ENCODE measurements at places on chromosomes 4 and X.

GRCh38 chrX:1316527-1316926 lies 20.1 kb upstream of the IL3RA start:
- DNase-seq: no peak

DNA sequence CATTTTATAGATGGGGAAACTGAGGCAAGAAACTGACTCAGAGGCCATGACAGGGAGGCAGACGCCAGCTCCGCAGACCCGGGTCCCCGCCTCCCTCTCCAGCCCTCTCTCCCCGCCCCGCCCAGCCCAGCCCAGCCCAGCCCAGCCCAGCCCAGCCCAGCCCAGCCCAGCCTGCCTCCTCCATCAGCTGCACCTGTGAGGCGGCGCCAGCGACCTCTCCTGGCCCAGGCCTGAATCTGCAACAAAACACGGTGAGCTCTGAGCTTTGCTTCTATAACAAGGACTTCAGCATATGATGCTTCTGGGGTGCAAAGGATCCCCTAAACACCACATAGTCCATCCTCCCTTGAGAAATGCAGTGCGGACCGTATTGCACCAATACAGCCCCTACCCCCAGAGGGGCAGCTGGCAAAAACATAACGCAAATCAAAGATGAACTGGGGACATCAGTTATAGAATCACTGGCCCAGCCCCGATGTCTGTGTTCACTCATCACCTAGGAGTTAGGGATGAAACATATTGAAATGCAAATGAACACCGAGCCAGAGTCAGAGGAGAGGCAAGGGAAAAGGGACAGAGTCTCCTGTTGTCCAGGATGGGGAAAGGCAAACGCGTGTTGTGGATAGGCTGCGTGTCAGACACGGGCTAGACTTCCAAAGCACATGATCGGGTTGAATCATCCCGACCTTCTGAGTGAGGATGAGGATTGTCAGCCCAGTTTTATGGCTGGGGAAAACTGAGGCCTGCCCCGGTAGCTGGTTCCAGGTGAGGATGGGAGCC lies 216.1 kb upstream of the PSAPL1 start:
- DNase-seq: no peak

DNA sequence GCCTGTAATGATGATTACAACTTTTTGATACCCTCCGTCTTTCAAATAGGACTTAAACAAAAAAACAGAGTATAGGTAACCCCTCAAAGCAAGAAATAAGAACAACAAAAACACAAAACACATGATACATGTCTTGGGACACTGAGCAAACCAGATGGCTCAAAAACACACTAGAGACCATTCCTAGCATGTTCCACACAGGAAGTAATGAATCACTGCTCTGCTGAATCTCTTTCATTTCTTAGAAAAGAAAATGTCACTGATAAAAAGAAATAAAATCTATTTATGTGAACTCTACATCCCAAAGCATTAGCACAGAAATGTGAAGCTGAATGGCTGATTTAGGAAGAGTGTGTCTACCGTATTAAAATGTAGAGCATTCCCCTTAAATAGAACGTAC lies 134.5 kb upstream of the IL15 start:
- DNase-seq: no peak

DNA sequence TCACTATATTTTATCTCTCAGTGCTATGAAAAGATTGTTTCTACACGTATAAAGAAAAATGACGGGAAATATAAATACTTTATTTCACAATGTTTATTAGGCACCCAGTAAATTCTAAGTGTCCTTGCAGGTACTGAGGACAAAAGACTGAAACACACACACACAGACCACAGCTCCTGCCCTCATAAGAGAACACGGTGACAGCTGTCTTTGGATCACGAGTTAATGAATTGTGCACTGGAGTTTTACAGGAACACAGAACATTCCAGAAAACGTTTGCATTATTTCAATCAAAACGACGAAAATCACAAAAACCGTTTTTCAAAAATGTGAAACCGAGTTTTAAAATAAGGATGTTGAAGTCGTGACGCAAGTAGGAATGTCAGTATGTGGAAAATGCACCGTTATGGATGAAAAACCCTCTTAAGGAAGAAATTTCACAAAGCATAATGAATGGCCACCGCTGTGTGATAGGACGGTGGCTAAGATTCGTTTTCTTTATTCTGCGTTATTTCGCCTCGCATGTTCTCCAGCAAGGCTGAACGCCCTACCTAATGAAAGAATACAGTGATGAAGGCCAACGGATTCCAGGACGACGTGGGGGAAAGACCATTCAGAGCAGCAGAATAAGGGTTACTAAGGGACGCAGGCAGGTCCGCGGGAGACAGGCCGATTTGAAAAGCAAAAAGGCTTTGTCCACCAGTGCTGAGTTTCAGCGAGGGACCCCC lies 24.2 kb downstream of the FAM156A start:
- no peak for DNase-seq

- no peak for DNase-seq
Observed at GRCh38 chr4:1646690-1647089, 37.4 kb downstream of the FAM53A start.

GRCh38 chr4:76301068-76301774 lies 5.3 kb upstream of the STBD1 start:
- no peak for DNase-seq

DNA sequence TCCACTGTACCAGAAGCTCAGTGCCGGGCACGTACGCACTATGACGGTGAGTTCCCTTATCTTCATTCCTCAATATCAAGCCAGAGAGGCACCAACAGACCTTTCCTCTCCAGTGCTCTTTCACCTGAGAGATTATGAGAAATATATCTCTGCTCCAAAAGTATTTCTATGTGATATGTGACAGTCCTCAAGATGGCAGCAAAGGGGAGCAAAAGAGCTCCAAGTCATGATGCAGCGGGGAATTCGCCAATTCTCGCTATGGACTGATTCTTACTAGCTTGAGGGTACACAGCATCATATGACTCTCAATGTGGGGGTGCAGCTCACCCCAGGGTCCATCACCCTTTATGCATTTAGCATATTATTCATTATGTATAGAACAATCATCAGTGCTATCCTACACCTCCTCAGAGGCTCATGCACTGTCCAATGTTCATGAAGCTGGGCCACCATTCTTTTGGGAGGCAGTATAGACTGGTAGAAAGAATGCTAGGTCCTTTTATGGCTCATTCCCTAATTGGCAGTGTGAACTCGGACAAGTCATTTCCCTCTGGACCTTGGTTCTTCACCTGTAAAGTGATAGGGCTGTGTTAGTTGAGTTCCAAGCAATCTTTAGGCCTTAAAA lies 12.8 kb upstream of the IQSEC2 start:
- DNase-seq: no peak

DNA sequence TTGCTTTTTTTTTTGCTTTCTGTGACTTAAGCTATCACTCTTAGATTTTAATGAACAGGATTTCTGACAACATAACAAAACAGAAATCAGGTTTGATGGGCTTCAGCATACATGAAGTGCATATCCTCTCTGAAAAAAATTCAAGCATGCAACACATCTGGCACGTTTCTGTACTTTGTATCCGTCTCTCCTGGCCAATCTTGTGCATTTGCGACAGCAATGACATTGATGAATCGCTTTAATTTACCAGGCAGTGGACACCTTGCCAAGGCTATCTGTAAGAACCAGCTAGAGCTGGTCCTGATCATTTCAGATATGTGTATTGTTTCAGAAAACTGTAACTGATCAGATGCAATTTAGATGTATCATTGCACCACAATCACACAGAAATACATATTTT lies 93.3 kb downstream of the CCSER1 start:
- no peak for DNase-seq

GRCh38 chr4:189822326-189822725 lies 118.3 kb upstream of the FRG1 start:
- DNase-seq: no peak

DNA sequence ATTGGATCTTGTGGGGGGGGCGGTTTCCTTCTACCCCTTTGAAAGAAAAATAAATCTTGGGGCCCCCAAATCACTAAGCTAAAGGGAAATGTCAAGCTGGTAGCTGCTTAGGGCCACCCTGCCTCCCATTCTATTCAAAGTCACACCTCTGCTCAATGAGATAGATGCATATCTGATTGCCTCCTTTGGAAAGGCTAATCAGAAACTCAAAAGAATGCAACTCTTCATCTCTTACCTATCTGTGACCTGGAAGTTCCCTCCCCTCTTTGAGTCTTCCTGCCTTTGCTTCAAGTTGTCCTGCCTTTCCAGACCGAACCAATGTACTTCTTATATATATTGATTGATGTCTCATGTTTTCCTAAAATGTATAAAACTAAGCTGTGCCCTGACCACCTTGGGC lies 7.0 kb downstream of the C4orf51 start:
- no peak for DNase-seq

DNA sequence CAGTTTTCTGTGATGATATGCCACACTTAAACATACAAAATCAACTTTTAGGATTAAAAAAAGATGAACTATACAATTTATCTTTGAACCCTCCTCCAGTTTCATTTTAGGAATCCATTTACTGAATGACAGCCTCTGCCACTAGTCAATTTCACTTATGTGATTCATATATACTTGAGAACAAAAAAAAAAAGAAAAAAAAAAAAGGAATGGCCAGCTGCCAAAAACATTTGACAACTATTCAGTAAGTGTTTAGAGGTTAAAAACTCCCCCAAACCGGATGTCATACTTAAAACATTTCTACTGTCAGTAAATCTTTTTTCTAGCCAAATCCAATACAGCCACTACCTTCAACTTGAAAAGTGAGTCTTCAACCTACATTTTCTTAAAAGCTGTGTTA lies 266.7 kb upstream of the MAGEB2 start:
- no peak for DNase-seq

DNA sequence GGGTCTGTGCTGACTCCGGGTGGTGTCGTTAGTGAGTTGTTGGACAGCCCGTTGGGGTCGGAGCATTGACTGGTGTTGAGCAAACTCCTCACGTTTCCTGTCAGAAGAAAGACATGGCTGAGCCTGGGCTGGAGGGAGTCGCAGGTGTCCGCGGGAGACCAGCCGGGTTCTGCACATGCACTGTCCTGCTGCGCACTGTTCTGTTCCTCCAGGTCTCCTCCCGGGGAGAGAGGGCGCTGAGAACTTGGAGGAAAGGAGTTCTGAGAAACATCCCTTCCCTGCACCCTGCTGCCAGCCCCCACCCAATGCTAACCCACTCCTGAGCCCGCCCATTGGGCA lies 1.1 kb downstream of the ZNF141 start:
- DNase-seq: no peak

DNA sequence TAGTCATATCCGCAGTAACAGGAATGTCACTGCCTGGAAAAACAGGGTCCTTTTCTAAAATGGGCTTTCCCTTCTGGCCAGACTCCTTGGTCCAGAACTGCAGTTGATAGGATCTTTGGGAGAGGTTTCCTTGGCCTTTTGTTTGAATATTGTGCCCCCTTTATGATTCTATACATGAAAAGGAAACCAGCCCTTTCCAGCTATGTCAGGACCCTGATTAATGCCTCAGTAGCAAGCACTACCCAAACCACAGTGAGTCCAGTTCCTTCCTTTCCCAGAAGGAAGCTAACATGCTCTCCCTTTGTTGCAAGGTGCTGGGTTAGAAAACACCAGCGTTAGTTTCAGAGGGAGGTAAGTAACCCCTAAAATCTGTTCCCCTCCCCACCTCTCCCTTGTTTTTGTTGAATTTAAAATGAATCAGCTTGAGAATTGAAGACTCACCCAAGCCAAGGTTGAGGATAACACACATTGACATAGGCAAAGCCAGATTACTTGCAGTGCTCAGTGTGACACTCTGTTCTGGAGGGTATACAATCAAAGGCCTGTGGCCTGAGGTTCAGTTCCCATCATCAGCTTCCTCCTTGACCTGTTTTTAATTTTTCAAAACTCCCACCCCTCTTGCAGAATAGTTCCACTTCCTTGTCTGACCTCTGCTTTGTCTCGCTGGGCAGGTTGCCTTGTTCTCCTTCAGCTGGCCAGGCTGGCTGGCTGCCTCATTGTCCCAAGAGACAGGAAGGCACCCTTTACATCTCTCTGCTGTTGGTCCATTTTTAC lies 87.6 kb upstream of the PLAC1 start:
- no peak for DNase-seq

GRCh38 chr4:1172971-1173757 lies 781 bp upstream of the SPON2 start:
- no peak for DNase-seq

- DNase-seq: no peak
Observed at GRCh38 chrX:118420462-118420861, 74.6 kb downstream of the WDR44 start.

GRCh38 chr4:83146841-83147240 lies 32.3 kb upstream of the PLAC8 start:
- DNase-seq: no peak

GRCh38 chr4:38686682-38687081 lies 22.7 kb downstream of the KLF3 start:
- DNase-seq: no peak

DNA sequence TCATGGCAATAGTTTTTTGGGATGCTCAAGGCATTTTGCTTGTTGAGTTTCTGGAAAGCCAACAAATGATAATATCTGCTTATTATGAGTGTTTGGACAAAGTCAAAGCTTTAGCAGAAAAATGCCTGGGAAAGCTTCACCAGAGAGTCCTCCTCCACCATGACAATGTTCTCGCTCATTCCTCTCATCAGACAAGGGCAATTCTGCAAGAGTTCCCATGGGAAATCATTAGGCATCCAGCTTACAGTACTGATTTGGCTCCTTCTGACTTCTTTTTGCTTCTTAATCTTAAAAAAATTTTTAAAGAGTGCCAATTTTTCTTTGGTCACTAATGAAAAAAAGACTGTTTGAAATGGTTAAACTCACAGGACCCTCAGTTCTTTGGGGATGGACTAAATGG lies 136.3 kb downstream of the UBE2K start:
- no peak for DNase-seq

DNA sequence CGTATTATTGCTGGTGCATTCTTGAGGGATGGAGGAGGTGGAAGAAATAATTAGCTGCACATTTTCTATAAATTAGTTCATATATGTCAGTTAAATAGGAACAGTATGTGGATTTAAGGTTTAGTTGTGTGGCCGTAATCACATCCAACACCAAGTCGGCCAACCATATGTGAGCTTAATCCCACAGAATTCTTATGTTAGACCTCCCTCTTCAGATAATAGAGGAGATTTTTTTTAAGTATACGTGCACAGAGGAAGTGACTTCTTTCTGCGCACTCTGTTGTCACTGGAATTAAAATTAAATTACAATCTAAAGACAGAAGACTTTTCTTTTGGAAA lies 2.1 kb downstream of the SEPTIN11 start:
- DNase-seq: no peak
